ENCODE measurements at places on chromosomes 1 and 21.
A peak's percentile ranks its signal among the peaks of the same experiment; 100 is the strongest.

GRCh38 chr1:42343049-42343448 lies 8.0 kb upstream of the FOXJ3 start:
- no peak for DNase-seq

DNA sequence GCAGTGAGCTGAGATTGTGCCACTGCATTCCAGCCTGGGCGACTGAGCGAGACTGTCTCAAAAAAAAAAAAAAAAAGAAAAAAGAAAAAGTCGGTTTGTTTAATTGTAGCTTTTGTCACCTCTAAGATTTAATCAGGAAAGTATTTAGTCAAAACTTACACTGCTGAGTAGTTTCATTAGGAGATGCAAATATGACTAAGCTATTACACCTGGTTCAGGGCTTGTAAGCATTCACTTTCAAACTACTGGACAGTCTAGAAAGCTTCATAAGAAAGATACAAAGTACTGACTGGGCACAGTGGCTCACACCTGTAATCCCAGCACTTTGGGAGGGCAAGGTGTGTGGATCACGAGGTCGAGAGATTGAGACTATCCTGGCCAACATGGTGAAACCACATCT lies 75.9 kb upstream of the CACYBP start:
- DNase-seq = no peak

- DNase-seq = no peak
Measured at GRCh38 chr1:22517956-22518355, 45.3 kb upstream of the EPHA8 start.

- DNase-seq = no peak
Measured at GRCh38 chr1:192936313-192937018, 122.7 kb downstream of the UCHL5 start.

DNA sequence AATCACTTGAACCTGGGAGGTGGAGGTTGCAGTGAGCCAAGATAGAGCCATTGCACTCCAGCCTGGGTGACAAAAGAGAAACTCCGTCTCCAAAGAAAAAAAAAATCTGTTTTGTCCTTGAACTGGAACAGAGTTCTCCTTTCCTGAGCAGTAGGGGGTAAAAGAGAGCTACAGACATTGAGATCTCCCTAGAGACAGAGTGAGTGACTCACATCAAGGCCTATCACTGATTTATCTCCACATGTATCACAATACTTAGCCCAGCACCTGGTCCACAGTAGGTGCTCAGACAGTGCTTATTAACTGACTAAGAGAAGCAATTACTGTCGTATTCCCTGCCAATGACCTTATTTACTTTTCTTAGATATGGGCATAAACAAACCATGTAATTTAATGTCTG lies 354.1 kb upstream of the C1orf87 start:
- no peak for DNase-seq

- no peak for DNase-seq
Measured at GRCh38 chr1:226481133-226481532, 67.4 kb upstream of the STUM start.

DNA sequence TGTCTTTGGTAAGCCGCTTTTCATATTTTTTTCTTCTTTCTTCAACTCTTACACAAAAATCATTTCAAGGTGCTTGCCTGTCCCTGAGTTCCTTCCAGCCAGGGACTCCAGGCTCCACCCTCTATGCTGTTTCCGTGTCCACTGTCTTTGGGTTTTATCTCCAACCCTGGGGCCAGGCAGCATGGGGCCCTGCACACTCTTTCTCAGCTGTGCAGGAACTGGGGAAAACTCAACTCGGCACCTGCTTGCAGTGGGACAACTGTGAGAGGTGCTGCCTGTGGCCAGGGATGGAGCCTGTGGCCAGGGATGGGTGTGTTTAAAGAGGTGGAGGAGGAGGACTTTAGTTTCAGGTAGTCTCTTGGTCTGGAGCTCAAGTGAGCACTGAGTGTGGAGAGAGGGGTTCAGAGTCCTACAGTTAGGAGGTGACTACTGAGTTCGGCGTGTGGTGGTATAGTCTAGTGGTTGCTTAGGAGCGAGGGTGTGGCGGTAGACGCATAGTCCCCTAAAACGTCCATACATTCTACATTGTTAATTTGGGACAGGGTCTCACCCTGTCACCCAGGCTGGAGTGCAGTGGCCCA lies 13.4 kb downstream of the TNFRSF8 start:
- DNase-seq = no peak

DNA sequence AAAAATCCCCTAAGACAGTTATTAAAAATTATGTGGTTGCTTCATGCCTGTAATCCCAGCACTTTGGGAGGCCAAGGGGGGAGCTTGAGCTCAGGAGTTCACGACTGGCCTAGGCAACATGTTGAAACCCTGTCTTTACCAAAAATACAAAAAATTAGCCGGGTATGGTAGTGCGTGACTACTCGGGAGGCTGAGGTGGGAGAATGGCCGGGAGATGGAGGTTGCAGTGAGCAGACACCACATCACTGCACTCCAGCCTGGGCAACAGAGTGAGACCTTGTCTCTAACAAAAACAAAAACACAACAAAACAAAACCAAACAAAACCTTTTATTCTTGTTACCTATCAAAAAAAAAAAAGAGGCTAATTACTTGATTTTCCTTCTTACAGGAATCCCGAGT lies 2.1 kb downstream of the ELK4 start:
- DNase-seq = peak; percentile 12

GRCh38 chr1:116224111-116224510 lies 112.9 kb downstream of the MAB21L3 start:
- DNase-seq = no peak
